ENCODE measurements at places on chromosomes 2 and 18. TPM values are rescaled to one million over a fixed set of nuclear protein-coding genes. Genes with fewer than 3 reads are reported as not detected.

Gene PDE6D
- total RNA-seq = 10.2 TPM

Gene CCDC88A
- total RNA-seq = 50.9 TPM

Gene SAG
- total RNA-seq = not detected

Gene MYO7B
- 0.13 TPM for total RNA-seq

Gene MROH2A
- not detected for total RNA-seq

Gene ZNF804A
- total RNA-seq = 1.4 TPM

Gene ACMSD
- not detected for total RNA-seq

Gene ATL2
- 46.4 TPM for total RNA-seq

Gene AGXT
- not detected for total RNA-seq

Gene TTC39C
- 13.5 TPM for total RNA-seq

Gene AP1S3
- 18.6 TPM for total RNA-seq

Gene ABCB11
- total RNA-seq = 0.13 TPM

Gene SLC66A3
- total RNA-seq = 29.8 TPM

Gene RIT2
- not detected for total RNA-seq

Gene SPHKAP
- 0.13 TPM for total RNA-seq

Gene GPR17
- not detected for total RNA-seq

Gene TFCP2L1
- total RNA-seq = under 0.01 TPM

Gene PTPRN
- total RNA-seq = 23.5 TPM

Gene FAM168B
- 98.4 TPM for total RNA-seq

Gene SPC25
- total RNA-seq = 1.1 TPM

Gene SCYGR4
- total RNA-seq = not detected

Gene ALPP
- total RNA-seq = not detected

Gene UGT1A1
- not detected for total RNA-seq

Gene DYNAP
- total RNA-seq = not detected

Gene VWA3B
- total RNA-seq = not detected

Gene MGAT4A
- 0.86 TPM for total RNA-seq

Gene ASB18
- total RNA-seq = not detected

Gene SETBP1
- 3.3 TPM for total RNA-seq

Gene TNS1
- total RNA-seq = 297 TPM

Gene FABP1
- not detected for total RNA-seq

Gene PROM2
- total RNA-seq = 0.20 TPM

Gene DBI
- total RNA-seq = 52.4 TPM

Gene GPR45
- total RNA-seq = not detected

Gene PMAIP1
- 2.1 TPM for total RNA-seq

Gene GAL3ST2
- total RNA-seq = 0.46 TPM

Gene RBKS
- total RNA-seq = 0.59 TPM

Gene RAX
- not detected for total RNA-seq

Gene GALNT14
- total RNA-seq = 5.3 TPM

Gene MYO3B
- total RNA-seq = 0.13 TPM

Gene LAMA3
- total RNA-seq = 3.8 TPM
